ENCODE measurements at places on chromosomes 7 and 10.

DNA sequence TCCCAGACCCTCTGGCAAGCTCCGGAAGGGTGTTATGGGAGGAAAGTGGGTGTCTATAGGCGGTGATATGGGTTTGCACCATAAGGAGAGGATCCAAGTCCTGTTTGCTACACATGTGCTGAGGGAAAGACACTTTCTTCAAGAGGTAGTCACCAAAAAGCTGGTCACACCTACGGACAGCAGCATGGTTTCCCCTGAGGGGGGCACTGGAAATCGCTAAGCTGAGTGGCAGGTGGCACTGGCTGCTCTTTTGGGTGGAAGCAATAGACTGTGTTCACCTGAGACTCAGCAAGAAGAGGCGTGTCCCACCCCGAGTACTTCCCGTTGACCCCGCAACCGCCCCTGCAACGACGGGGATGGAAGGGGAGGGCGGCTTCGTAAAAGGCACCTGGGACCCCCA is 1.8 kb upstream of the FOXI2 start:
- no peak for DNase-seq

- no peak for DNase-seq
These were observed 183.9 kb upstream of the GHITM start for GRCh38 chr10:83955406-83955805.

GRCh38 chr10:125214283-125214570 is 53.9 kb upstream of the CTBP2 start:
- no peak for DNase-seq

GRCh38 chr10:83564889-83565588 is 574.3 kb upstream of the GHITM start:
- no peak for DNase-seq
